ENCODE measurements at places on chromosomes 3 and 15.
A peak's percentile ranks its signal among the peaks of the same experiment; 100 is the strongest.

- DNase-seq: peak; percentile 52
Observed at GRCh38 chr3:28743831-28744230, 395.2 kb upstream of the AZI2 start.

DNA sequence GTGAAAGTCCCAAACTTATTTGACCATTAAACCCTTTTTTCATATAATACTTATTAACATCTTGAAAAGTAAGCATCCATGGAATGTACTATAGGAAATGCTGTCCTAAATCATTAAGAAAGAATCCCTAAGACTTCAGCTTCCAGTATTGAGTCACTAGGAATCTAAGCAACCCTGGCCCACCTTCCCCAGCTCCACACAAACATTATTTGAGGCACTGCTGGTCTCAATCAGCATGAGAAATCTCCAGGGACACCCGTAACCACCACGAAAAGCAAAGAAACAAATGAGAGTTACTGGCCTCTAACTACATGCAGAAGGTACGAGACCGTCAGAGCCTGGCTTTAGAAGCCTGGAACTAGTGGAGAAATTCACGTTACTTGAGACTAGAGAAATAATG, 68.2 kb downstream of the POLQ start:
- no peak for DNase-seq

GRCh38 chr3:179067839-179068238, 3.8 kb downstream of the ZMAT3 start:
- no peak for DNase-seq

DNA sequence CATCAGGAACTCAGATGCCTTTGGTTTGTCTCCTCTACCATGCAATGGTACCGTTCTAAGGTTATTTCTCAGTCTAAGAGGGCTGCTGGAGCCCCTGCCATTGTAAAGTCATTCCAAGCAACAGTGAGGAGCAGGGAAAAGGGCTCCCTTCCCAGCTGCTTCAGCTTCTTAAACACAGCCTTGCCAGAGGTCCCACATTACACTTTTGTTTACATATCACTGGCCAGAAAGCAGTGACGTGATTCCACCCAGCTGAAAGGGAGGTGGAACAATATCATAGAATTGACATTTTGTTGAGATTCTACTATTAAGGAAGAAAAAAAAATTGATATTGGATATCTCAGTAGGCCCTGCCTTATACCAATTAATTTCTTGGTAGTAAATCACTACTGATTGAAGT, 194.6 kb downstream of the SUCLG2 start:
- DNase-seq: no peak

DNA sequence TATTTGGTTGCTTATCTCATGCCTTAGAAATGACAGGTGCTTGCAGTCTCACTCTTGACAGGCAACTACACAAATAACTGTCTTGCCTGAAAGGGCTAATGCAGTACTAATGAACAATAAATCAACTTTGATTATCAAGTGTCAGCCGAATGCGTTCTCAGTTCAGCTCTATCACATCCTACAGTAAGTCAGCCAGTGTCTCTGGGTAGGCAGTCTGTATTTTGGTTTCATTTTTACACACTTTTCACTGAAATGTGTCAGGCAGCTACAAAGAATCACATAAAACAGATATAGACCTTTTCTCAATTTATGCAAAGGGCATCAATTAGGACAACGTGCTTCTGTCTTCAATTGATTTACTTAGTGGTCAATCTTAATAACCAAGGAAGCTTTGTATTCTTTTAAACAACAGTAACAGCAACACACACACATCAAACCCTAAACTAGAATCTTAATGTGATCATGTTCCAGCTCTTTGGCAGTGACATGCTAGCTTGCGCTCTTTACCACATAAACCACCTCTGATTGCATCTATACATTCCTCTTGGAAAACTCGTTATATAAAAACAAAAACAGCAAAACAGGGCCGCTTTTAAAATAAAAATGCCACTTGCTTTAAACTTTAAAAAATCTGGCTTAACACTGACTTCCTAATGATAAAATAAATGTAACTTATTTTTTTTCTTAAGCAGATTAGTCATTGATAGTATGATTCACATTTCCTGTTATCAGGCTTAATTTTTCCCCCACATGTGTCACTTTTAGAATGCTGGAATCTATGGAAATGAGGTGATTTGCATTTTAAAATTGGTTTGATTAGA, 520.4 kb downstream of the FOXP1 start:
- no peak for DNase-seq

DNA sequence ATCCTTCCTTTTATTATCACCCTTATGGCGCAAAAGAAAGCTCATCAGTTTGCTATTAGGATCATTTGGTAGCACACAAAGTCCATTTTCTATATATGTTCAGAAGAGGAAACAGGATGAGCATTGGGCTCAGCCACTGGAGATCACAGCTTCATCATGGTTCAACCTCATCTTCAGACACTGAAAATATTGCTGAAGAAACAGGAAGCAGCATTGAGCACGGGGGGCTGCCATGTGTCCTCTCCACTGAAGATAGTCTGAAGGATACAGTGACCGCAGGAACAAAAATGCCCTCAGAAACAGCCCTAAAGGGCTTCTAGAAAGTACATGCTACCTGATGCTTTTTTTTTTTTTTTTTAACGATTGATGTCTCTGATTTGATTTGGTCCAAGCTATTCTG, 835.3 kb upstream of the CFAP20DC start:
- DNase-seq: no peak

GRCh38 chr15:71634820-71635560, 175.4 kb upstream of the NR2E3 start:
- no peak for DNase-seq

DNA sequence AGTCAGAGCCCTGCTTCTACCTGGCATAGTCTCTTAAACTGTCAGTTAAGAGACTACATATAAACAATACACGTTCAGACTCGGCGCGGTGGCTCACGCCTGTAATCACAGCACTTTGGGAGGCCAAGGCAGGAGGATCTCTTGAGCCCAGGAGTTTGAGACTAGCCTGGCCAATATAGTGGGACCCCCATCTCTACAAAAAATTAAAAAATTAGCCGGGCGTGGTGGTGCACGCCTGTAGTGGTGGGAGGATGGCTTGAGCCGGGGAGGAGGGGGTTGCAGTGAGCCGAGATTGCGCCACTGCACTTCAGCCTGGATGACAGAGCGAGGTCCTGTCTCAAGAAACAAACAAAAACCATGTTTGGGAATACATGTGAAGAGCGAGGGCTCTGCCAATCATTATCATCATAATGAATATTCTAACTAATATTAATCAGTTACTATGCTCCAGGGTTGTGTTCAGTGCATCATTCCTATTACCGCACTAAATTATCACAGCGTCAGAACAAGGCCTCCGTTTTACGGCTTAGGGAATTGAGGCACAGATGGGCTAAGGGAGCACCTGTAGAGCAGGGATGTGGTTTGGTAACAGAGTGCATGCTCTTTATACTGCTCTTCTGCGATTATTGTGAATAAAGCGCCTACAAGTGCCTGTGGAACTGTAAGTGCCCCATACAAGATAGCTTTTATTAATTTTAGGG, 844 bp upstream of the UQCC5 start:
- no peak for DNase-seq

GRCh38 chr15:99504071-99504822, 61.5 kb upstream of the MEF2A start:
- DNase-seq: no peak

DNA sequence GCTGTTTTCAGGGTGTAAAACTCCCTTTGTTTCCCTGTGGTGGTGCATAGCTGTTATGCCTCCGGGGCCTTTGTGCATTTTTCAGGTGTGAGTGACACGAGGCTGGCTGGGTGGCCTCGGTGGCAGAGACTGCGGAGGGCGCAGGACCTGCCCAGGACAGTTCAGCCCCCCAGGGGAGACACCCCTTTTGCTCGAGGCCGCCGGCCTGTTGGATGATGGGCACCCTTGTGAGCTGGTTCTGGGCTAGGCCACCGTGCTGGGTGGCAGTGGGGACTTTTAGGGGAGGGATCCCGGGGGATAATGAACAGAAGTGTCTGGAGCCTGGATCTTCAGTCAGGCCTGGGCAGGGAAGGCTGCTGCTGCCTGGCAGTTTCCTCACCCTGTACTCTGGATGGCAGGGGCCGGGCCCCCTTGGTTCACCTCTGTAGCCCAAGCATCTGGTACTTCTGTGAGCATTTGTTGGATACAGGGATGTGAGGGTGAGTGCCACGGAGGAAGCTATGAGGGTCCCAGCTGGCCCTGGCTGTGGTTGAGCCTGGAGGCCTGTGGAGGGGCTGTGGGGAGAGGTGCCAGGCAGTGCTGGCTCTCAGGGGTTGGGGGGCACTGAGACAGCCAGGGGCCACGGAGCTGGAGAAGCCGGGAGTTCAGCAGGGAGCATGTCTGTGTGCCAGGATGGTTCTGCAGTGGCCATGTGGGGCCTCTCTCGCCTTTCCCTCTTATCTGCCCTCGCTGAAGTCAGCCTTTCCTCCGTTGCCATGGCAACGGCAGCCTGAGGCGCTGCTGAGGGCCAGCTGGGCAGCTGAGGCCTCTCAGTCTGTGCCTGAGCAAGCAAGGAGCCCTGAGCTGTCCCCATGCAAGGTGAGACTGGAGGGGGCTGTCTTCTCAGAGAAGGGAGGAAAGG, 49.0 kb downstream of the KY start:
- no peak for DNase-seq

GRCh38 chr3:135641761-135642160, 323.8 kb upstream of the PPP2R3A start:
- no peak for DNase-seq

DNA sequence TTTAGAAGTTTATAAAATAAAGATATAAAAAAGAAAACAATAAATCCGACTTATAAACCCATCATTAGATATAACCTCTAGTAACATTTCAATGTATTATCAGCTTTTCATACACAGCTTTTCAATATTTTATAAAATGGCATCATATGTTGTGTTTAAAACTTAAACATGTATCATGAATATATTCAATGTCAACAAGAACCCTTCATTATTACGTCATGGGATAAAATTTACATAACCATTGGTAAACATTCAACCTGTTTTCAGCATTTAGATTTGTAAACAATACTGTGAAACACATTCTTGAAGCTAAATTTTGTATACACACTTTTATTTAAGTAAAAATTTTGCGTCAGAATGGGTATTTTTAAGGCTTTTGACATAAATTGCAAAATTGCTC, 153.4 kb upstream of the SOX14 start:
- no peak for DNase-seq

- DNase-seq: no peak
Observed at GRCh38 chr15:58190419-58190818, 52.2 kb downstream of the AQP9 start.

GRCh38 chr3:71530903-71531530, 52.5 kb downstream of the FOXP1 start:
- no peak for DNase-seq

DNA sequence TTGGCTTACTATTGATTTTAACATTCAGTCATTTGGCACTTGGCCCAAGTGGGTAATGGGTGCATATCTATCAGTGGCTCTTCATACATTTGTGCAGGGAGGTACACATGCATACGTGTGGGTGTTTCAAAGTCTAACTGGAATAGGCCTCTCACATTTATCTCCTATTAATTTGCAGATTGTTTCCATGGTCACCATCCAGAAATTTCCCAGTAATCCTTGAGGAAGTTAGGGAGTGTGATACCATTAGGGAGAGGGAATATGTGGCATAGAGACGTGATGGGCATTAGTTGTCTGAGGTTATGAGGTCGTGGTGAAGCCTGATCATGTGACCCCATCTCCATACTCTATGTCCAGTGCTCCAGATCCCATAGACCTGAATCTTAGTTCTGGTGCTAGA, 102.8 kb downstream of the LPP start:
- no peak for DNase-seq

GRCh38 chr3:71744738-71745137, 8.9 kb upstream of the GPR27 start:
- no peak for DNase-seq

- DNase-seq: no peak
Observed at GRCh38 chr3:188559072-188559429, 405.1 kb downstream of the LPP start.

DNA sequence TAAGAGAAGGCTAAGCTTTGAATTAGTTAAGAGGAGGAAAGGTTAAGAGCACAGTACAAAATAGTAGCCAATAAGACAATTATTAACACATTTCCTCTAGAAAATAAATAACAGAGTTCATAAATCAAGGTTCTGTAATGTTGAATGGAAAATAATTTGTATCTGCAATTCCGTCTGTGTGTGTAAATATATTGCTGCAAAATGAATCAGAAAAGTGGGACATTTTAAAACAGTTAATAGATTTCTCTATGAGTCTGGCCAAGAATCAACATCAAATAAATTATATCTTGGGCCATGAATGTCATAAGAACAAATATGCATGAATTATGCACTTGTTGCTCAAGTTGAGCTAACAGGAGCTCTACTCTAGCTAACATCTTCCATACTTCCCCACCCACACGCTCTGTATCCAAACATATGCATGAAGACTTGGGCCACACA, 14.2 kb upstream of the SUCNR1 start:
- DNase-seq: no peak

- no peak for DNase-seq
Observed at GRCh38 chr3:172289583-172289982, 158.7 kb downstream of the GHSR start.

GRCh38 chr15:90001683-90002427, 731 bp downstream of the ZNF710 start:
- no peak for DNase-seq

- DNase-seq: no peak
Observed at GRCh38 chr3:173690542-173691180, 293.1 kb downstream of the NLGN1 start.

DNA sequence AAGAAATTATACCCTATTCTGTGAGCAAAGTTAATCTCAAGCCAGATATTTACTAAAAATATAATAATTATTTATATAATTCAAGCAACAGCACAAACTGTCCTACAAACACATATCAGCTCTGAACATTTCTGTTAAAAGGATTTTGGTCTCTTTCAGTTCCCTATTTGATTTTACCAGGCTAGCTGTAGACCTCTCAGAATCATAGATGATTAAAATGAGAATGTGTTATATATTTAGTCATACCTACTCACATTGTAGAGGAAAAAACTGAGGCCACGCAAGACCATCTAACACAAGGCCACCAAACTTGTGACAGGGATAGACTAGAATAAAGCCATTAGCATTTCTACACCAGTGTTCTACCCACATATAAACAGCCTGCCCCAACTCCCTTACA, 28.5 kb downstream of the ACKR4 start:
- no peak for DNase-seq

GRCh38 chr15:63348392-63348791, 33.3 kb downstream of the CA12 start:
- peak; percentile 12 for DNase-seq

- DNase-seq: peak; percentile 22
Observed at GRCh38 chr3:27483117-27484014, 818 bp downstream of the SLC4A7 start.

GRCh38 chr15:60076045-60076444, 71.9 kb downstream of the FOXB1 start:
- DNase-seq: no peak

DNA sequence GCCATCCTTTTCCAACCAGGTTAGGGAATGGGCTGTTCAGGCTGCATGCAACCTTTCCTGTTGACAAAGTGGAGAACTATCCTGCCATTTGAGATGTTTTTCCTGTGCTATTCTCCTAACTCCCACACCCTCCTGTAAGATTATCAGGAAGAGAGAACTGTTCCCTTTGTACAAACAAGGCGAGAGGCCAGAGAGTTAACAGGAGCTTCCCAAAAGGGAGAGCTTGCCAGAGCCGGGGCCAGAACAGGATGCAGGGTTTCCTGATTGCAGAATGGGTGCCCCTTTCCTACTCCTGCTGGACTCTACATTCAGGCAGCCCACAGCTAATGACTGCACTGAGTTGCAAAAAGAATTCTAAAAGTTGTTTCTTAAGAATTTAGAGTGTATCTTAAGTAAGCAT, 17.1 kb downstream of the PML start:
- DNase-seq: no peak
